ENCODE measurements at places on chromosomes 4 and X. TPM values are rescaled to one million over a fixed set of nuclear protein-coding genes. Genes with fewer than 3 reads are reported as not detected.

PCDH11X gene
- total RNA-seq: not detected

SOD3 gene
- not detected for total RNA-seq

ATP2B3 gene
- not detected for total RNA-seq

NPY1R gene
- not detected for total RNA-seq

GPR34 gene
- total RNA-seq: 0.24 TPM
